ENCODE measurements at places on chromosomes 11 and 22.

- H3K27me3 ChIP-seq: no peaks in the 10 kb centered on the region
- DNase-seq: peak; percentile 67
- peak within 1 kb of the TSS; percentile 79 for H3K4me3 ChIP-seq
- H3K36me3 ChIP-seq: no peaks in the 10 kb centered on the region
Observed at GRCh38 chr11:46918083-46918787, at the start of gene LRP4. Gene LRP4 (minus strand): TSS chr11:46918550. CDS start chr11:46918379, 171 bp downstream.

GRCh38 chr11:30786256-30787110 lies 200.3 kb upstream of the MPPED2 start:
- DNase-seq: no peak
- no peak overlapping the region for H3K4me3 ChIP-seq
- H3K27me3 ChIP-seq: no peaks in the 10 kb centered on the region
- H3K27ac ChIP-seq: no peak overlapping the region
- H3K4me1 ChIP-seq: peaks cover 8% of the 10 kb centered on the region

DNA sequence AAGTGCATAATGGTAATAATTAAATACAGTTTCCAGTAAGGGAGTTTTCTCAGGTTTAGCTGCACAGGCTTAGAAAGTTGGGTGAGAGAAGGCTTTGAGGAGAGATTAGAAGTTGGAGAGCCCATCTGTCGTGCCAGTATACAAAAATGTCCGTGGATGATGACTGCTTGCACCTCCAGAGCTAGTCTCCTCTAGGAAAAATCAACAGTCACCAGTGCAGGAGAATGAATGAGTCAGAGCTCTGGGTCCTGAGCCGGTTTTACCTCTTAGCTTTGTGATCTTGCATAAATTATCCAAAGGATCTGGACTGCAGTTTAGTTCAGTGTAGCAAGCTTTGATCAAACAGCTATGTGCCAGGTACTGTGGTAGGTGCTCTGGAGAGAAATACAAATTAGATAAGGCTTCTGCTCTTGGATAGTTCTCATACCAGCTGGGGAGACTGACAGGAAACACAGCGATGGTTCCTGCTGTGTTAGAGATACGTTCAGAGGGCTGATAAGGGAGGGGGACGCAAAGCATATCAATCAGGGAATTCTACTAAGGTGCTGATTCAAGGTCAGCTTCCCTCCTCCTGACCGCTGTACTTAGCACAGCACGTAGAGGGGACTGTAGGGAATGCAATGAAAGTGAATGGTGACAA lies 125.9 kb downstream of the TEAD1 start:
- no peak for DNase-seq
- H3K4me1 ChIP-seq: peaks cover 60% of the 10 kb centered on the region
- peak overlapping the region; percentile 80 for H3K27ac ChIP-seq
- no peaks in the 10 kb centered on the region for H3K36me3 ChIP-seq

- no peaks in the 10 kb centered on the region for H3K36me3 ChIP-seq
- no peak overlapping the region for H3K27ac ChIP-seq
- H3K27me3 ChIP-seq: no peaks in the 10 kb centered on the region
- no peak overlapping the region for H3K4me3 ChIP-seq
- DNase-seq: no peak
Observed at GRCh38 chr11:17350455-17351171, 987 bp upstream of the NCR3LG1 start.

DNA sequence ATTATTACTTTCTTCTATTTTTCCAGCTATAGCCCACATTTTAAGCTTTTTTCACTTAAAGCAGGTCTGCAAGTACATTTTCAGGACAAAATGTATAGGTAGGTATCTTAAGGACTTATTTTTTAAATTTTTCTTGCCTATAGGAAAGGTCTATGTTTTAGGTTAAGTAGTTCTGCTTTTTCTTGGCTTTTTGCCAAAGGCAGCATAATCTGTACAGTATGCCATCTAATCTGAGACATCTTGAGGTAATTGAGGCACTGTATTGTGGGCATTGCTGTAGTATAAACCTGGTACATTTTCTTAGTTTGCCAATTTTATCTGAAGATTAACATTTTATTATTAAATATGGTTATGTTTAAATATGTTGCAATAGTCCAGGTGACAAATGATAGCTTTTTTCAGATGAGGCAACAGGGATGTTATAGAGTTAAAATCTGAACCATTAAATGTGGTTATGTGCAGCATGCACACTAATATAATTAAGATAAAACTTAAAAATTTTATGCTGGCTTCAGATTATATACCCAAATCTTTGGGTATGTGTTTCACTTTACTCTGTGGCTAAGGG lies 42.9 kb downstream of the QSER1 start:
- H3K4me1 ChIP-seq: no peaks in the 10 kb centered on the region
- peaks cover 5% of the 10 kb centered on the region for H3K36me3 ChIP-seq

- no peak overlapping the region for H3K27ac ChIP-seq
- no peaks in the 10 kb centered on the region for H3K27me3 ChIP-seq
- H3K36me3 ChIP-seq: no peaks in the 10 kb centered on the region
- no peak for DNase-seq
- no peaks in the 10 kb centered on the region for H3K4me1 ChIP-seq
Observed at GRCh38 chr11:110526323-110526722, 96.6 kb downstream of the FDX1 start.

DNA sequence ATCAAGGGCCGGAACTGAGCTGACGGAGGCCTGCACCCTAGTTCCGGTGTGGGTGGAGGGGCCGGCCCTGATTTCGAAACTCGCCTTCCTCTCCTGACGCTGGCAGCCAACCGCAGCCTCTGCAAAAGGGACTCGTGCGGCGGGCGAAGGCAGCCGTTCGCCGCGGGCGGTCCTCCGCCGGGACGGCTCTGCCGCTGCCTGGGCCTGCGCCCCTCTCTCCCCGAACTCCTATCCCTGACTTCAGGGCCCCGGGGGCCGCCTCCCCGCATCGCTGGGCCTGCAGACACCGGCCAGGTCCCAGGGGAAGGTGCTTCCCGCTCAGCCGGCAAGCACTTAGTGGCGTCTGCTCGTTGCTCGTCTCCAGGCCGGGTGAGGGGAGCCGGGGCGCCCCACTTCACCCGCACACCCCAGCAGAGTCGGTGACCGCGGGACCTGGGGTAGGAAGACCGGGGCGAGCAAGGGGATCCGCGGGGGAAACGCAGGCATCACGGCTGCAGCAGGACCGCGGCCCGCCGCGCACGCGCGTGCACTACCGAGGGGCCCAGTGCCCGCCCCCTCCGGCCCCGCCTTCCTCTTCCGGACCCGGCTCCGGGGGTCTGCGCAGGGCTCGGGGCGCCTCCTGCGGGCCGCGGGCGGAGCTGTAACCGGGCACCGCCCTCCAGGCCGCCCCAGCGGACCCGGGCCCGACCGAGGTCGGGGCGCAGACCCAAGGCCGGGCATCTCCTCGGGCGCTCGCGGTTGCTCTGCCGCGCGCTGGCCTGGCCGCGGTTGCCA lies 464 bp upstream of the ANKRD13D start:
- no peaks in the 10 kb centered on the region for H3K27me3 ChIP-seq
- DNase-seq: peak; percentile 85
- H3K4me1 ChIP-seq: peaks cover 9% of the 10 kb centered on the region
- peaks cover 4% of the 10 kb centered on the region for H3K36me3 ChIP-seq
- H3K27ac ChIP-seq: peak overlapping the region; percentile 94

- H3K4me1 ChIP-seq: no peaks in the 10 kb centered on the region
- H3K27me3 ChIP-seq: no peaks in the 10 kb centered on the region
- no peak overlapping the region for H3K4me3 ChIP-seq
- H3K36me3 ChIP-seq: no peaks in the 10 kb centered on the region
- no peak overlapping the region for H3K27ac ChIP-seq
Observed at GRCh38 chr22:38513063-38513462, 7.0 kb upstream of the DDX17 start.

DNA sequence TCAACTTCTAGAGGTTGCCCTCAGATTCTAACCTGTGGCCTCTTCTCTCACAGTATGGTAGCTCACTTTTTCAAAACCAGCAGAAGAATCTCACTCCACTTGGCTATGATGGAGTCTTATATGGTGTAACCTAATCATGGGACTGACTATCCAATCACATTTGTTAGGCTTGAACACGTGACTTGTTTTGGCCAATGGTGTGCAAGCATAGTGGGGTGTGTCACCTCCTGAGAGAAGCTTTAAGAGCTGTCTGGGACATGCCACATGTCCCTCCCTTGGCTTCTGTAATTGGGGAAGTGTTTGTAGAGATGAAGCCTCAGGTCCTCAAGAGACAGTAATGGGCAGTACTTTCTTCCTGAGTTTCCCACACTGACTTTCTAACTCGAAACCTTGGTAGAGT lies 12.8 kb upstream of the SMIM38 start:
- DNase-seq: no peak
- no peaks in the 10 kb centered on the region for H3K27me3 ChIP-seq
- H3K4me1 ChIP-seq: no peaks in the 10 kb centered on the region
- H3K27ac ChIP-seq: no peak overlapping the region
- no peak overlapping the region for H3K4me3 ChIP-seq
- H3K36me3 ChIP-seq: no peaks in the 10 kb centered on the region

GRCh38 chr11:130947481-130947880 lies 31.2 kb upstream of the SNX19 start:
- no peaks in the 10 kb centered on the region for H3K4me1 ChIP-seq
- no peak overlapping the region for H3K27ac ChIP-seq
- no peak for DNase-seq
- no peaks in the 10 kb centered on the region for H3K36me3 ChIP-seq

GRCh38 chr11:28628412-28628811 lies 520.2 kb downstream of the METTL15 start:
- H3K4me3 ChIP-seq: no peak overlapping the region
- H3K36me3 ChIP-seq: no peaks in the 10 kb centered on the region
- H3K27me3 ChIP-seq: no peaks in the 10 kb centered on the region
- no peak for DNase-seq

- DNase-seq: no peak
- H3K27ac ChIP-seq: no peak overlapping the region
- H3K36me3 ChIP-seq: no peaks in the 10 kb centered on the region
- no peaks in the 10 kb centered on the region for H3K4me1 ChIP-seq
- no peaks in the 10 kb centered on the region for H3K27me3 ChIP-seq
Observed at GRCh38 chr11:61552108-61552635, 28.7 kb downstream of the SYT7 start.

- H3K27me3 ChIP-seq: no peaks in the 10 kb centered on the region
- DNase-seq: peak; percentile 45
- H3K27ac ChIP-seq: peak overlapping the region; percentile 7
- H3K4me1 ChIP-seq: no peaks in the 10 kb centered on the region
- H3K4me3 ChIP-seq: no peak overlapping the region
- no peaks in the 10 kb centered on the region for H3K36me3 ChIP-seq
Observed at GRCh38 chr22:17910561-17911311, 113.6 kb downstream of the MICAL3 start.

DNA sequence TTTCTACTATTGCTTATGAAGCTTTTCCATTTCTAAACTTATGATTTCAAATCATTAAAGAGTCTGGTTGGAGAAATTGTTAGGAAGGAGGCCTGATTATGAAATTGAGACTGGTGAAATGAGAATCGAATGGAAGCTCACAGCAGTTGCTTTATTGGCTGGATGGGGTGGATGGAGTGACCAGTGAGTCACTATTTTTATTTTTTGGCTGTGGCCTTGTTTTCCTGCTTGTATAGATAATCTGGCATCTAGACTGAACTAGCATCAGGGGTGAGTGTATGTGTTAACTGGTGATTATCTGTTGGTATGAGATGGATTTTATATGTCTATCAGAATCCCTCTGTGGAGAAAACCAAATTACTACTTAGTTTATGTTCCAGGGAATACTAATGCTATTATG lies 36.2 kb downstream of the UVRAG start:
- H3K36me3 ChIP-seq: no peaks in the 10 kb centered on the region
- no peak overlapping the region for H3K27ac ChIP-seq
- DNase-seq: no peak
- no peaks in the 10 kb centered on the region for H3K4me1 ChIP-seq

DNA sequence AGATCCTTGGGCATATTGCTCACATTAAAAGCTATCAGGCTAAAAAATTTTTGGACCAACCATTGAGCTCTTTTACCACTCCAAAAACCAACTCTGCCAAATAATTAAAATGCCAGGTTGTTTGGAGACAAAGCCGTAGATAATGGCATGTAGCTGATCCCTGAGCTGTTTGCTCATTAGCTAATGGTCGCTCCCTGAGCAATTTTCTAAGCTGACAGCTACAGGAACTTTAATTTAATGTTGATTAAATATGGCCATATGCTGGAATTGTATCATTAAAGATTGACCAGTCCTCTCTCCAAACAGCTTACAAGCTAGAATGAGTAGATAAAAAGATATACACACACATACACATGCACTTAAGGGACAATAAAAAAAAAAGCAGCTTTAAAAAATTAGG lies 216.2 kb upstream of the ARHGAP20 start:
- no peaks in the 10 kb centered on the region for H3K27me3 ChIP-seq
- no peak for DNase-seq
- no peak overlapping the region for H3K27ac ChIP-seq
- H3K36me3 ChIP-seq: no peaks in the 10 kb centered on the region
- no peaks in the 10 kb centered on the region for H3K4me1 ChIP-seq

DNA sequence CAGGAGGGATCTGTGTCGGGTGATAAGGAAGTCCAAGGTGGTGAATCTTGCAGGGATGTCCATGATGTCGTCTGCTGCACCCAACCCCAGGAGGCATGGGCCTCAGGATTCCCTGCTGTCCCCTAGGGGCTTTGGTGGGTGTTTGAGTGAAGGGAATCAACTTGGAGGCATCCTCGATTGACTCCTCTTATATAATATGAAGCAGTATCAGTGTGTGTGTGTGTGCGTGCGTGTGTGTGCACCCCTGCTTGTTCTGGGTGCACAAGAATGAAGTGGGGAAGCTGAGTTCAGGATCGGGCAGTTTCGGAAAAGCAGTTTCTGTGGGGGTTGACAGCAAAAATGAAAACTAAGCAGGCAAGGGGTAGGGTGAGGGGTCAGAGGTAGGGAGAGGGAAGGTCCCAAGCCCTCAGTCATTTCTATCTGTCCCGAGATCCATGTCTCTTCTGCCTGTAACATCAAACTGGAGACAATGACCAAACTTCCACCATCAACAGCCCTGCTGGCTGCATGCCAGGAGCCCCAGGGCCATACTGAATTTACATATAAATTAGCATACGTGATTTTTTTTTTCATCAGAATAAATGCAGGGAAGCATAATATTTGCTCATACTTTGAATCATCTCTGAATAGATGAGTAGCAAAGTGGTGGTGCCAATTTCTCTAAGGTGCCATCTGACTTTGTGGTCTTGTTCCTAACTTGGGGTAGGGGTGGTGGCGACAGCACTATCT lies 2.0 kb downstream of the NTM start:
- H3K4me1 ChIP-seq: peaks cover 10% of the 10 kb centered on the region
- no peak overlapping the region for H3K4me3 ChIP-seq
- H3K27me3 ChIP-seq: peaks cover 9% of the 10 kb centered on the region

- no peaks in the 10 kb centered on the region for H3K36me3 ChIP-seq
- DNase-seq: no peak
- H3K4me3 ChIP-seq: no peak overlapping the region
- H3K27ac ChIP-seq: no peak overlapping the region
- no peaks in the 10 kb centered on the region for H3K27me3 ChIP-seq
- H3K4me1 ChIP-seq: no peaks in the 10 kb centered on the region
Observed at GRCh38 chr22:45612940-45613339, 58.7 kb upstream of the ATXN10 start.

Data from pancreas (tissue), 10 donors.